Endothelial cell (in vitro differentiated cells): ENCODE measurements at places on chromosomes 11 and 22.

DNA sequence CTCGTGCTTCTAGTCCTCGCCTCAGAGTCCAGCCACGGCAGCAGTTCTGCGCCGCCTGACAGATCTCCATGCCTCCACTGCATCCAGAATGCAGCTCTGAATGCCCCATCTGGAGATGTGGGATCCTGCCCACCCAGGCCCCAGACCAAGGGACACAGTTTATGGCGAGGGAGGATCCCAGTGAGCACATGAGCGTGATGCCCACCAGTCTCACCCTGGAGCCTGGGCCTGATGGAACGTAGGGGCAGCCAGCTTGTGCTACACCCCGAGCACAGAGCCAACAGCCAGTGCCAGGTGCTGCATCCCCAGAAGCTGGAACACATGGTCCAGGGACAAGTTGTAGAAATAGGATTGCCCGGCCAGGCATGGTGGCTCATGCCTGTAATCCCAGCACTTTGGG lies 10.4 kb downstream of the IGLL1 start:
- DNase-seq, result no peak

DNA sequence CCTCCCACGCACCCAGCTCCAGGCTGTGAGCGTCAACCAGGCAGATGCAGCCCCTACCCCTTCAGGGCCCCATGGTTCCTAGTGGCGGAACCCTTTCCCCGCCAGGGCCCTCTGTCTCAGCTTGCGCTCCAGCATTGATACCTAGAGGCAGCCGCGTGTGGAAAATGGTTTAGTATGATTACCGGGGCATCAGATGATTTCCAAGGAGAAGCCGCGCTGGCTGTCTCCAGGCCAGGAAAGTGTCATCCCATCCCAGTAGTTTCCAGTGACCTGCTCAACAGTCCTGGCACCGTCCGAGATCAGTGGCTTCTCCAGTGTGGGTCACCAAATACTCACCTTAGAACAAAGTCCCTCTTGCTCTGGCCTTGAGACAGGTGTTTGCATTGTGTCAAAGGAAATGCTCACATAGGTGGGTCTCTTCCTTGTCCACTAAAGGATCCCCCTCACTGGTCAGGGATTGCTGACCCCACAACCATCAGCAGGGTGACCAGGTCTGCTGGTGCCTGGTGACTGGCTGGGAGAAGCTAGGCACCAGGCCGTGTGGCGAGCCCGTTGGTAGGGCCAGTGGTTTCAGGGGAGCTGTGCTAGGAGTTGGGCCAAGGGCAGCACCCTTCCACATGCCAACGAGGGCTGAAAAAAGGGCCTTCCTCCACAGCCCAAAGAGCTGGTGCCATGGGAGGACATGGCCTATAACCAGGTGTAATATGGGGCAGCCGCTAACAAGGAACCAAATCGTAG lies 109.4 kb downstream of the MORC2 start:
- no peak for DNase-seq

DNA sequence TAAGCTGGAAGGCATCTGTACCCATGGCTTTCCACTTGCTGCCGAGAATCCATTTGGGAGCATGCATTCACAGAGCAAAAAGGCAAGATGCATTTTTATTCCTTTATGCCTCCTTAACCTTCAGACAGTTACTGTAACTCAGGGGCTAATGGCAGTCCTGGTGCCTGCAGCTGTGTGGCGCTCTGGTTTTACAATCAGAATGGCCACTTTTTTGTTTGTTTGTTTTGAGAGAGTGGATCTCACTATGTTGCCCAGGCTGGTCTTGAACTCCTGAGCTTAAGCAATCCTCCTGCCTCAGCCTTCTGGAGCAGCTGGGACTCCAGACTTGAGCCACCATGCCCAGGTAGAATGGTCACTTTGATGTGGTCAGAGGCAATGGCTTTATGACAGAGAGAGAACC lies 101.8 kb downstream of the NAV2 start:
- no peak for DNase-seq

DNA sequence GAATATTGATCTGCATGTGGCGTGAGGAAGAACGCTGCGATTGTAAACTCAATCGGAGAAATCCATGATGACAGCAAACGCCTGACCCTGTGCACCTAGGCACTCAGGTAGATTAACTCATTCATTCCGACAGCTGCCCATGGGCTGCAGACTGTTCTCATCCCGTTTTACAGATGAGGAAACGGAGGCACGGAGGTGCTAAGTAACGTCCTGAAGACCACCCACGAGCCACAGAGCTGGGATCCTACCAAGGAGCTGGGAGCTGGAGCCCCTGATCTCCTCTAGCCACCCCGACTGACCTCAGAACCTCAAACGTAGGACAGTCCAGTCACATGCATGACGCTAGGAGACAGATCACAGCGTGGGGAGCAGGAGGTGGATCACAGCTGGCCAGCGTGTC lies 1092.7 kb downstream of the BRD1 start:
- DNase-seq, result no peak

GRCh38 chr11:117094776-117095175 lies 3.5 kb downstream of the SIK3 start:
- DNase-seq, result no peak

DNA sequence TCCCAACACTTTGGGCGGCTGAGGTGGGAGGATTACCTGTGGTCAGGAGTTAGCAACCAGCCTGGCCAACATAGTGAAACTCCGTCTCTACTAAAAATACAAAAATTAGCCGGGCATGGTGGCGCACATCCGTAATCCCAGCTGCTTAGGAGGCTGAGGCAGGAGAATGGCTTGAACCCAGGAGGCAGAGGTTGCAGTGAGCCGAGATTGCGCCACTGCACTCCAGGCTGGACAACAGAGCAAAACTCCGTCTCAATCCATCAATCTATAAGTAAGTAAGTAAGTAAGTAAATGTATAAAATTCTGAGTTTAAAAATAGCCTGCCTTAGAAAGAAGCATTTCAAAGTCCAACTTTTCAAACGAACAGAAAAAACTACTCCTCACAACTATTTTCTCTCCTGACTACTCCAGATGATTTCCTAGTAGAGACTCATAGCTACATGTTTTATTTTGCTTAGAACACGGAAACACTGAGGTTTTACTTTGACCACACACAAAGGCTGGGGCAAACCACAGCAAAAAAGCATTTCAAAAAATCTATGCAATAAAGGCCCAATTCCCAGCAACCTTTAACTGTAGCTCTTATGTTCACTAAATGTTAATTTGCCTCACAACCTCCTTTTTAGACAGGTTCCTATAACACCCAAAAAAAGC lies 16.3 kb downstream of the SPTY2D1 start:
- no peak for DNase-seq

GRCh38 chr11:65121447-65121864 lies 478 bp downstream of the FAU start:
- DNase-seq, result peak; percentile 28

DNA sequence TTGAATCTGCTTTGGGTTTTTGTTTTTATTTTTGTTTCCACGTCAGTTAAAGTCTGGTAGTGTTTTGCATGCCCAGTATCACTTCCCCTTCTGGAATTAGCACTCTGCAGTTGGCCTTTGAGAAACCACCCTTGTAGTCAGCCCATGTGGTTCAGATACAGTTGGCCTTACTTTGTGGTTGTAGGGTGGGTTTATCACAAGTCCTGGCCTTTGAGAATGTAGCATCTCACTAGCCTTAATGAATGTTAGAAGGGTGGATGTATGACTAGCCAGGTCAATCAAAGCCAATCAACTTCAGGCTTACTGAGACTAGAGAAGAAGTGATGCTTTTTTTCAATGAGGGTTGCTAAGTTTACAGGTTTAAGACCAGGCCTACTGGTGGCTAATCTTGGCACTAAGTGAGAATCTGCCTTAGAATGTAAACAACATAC lies 19.8 kb downstream of the ARL14EP start:
- no peak for DNase-seq
